ENCODE measurements at places on chromosomes 13 and 19.

- DNase-seq, result peak; percentile 15
- H3K27me3 ChIP-seq, result no peaks in the 10 kb centered on the region
- peak within 1 kb of the TSS; percentile 75 for H3K27ac ChIP-seq
- peak within 1 kb of the TSS; percentile 64 for H3K4me3 ChIP-seq
- H3K4me1 ChIP-seq, result no peaks in the 10 kb centered on the region
These were observed at the start of gene ZNF814 for GRCh38 chr19:57888560-57889231. Gene ZNF814, minus strand, starts transcription at chr19:57889037. Its CDS starts 235 bp downstream, at chr19:57888802.

- H3K4me1 ChIP-seq, result peaks cover 53% of the 10 kb centered on the region
- H3K27ac ChIP-seq, result no peak overlapping the region
- no peak overlapping the region for H3K4me3 ChIP-seq
- no peaks in the 10 kb centered on the region for H3K36me3 ChIP-seq
- no peaks in the 10 kb centered on the region for H3K27me3 ChIP-seq
- DNase-seq, result no peak
These were observed 4.7 kb upstream of the PTGIR start for GRCh38 chr19:46629546-46630025.

- no peaks in the 10 kb centered on the region for H3K36me3 ChIP-seq
- no peak for DNase-seq
- no peak overlapping the region for H3K27ac ChIP-seq
- H3K4me1 ChIP-seq, result no peaks in the 10 kb centered on the region
- H3K4me3 ChIP-seq, result no peak overlapping the region
These were observed 113.7 kb downstream of the DNAJC15 start for GRCh38 chr13:43136920-43137575.

DNA sequence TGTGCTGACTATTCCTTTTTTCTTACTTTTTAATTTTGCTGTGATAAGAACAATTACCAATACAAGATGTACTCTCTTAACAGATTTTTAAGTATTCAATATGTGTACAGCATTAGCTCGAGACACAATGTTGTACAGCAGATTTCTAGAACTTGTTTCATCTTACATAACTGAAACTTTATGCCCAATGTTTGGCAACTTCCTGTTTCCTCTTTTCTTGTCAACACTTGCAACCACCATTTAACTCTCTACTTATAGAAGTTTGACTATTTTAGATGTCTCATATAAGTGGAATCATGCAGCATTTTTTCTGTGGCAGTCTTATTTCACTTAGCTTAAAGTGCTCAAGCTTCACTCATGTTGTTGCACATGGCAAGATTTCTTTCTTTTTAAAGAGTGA lies 1426.8 kb downstream of the SLITRK5 start:
- H3K4me3 ChIP-seq, result no peak overlapping the region
- no peak overlapping the region for H3K27ac ChIP-seq
- H3K27me3 ChIP-seq, result no peaks in the 10 kb centered on the region
- no peaks in the 10 kb centered on the region for H3K36me3 ChIP-seq

DNA sequence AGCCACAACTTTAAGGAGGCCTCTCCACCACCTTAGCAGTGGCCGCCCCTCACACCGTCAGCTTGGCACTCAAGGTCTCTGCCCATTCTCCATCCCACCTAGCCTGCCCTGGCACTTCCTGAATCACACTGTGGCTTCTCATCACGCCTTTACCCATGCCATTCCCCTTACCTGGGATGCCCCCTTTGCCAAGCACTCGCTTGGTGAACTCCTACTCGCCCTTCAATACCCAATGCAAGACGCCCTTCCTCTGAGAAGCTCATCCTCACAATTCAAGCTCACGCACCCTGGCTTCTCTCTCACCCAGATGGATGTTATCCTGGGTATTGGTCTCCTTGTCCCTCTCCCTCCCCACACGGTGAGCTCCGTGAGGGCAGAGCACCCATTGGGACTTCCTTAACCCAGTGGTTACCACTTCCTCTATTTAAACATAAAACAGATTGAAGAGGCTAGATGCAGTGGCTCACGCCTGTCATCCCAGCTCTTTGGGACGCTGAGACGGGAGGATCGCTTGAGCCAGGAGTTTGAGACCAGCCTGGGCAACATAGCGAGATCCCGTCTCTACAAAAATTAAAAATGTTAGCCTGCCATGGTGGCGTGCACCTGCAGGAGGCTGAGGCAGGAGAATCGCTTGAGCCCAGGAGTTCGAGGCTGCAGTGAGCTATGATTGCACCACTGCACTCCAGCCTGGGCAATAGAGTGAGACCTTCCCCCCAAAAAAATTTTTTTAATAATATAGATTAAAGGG lies 12.6 kb upstream of the SHD start:
- no peaks in the 10 kb centered on the region for H3K27me3 ChIP-seq
- no peak overlapping the region for H3K27ac ChIP-seq
- no peak for DNase-seq
- H3K4me1 ChIP-seq, result no peaks in the 10 kb centered on the region
- H3K4me3 ChIP-seq, result no peak overlapping the region

DNA sequence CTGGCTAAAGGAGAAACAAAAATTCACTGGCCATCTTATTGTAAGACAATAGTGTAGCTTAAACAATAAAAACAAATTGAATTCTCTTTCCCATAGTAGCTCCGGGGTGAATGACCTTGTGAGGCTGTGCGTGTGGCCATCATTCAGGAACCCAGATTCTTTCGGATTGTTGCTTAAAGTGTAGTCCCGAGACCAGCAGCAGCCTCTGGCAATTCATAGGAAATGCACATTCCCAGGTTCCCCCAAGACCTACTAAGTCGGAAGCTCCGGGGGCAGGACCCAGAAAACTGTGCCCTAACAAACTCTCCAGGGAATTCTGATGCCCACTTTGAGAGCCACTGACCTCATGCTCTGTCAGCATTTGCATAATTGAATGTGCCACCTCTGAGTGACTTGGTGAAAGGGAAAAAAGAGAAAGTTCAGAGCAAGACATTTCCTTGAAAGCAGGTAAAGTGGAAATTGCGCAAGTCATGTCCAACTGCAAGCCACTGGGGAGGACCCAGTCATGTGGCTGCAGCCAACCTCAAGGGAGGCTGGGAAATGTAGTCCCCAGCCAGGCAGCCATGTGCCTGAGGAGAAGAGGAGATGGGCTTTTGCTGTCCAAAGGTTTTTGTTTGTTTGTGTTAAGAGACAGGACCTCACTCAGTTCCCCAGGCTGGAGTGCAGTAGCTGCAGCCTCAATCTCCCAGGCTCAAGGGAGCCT lies 50.7 kb upstream of the PNMA8B start:
- H3K4me3 ChIP-seq, result no peak overlapping the region
- DNase-seq, result no peak
- H3K4me1 ChIP-seq, result peaks cover 5% of the 10 kb centered on the region
- no peak overlapping the region for H3K27ac ChIP-seq
- H3K36me3 ChIP-seq, result no peaks in the 10 kb centered on the region
- H3K27me3 ChIP-seq, result no peaks in the 10 kb centered on the region

- no peaks in the 10 kb centered on the region for H3K27me3 ChIP-seq
- no peak for DNase-seq
- no peaks in the 10 kb centered on the region for H3K36me3 ChIP-seq
- no peak overlapping the region for H3K4me3 ChIP-seq
- no peaks in the 10 kb centered on the region for H3K4me1 ChIP-seq
These were observed 279.6 kb downstream of the KLF5 start for GRCh38 chr13:73338389-73338788.

DNA sequence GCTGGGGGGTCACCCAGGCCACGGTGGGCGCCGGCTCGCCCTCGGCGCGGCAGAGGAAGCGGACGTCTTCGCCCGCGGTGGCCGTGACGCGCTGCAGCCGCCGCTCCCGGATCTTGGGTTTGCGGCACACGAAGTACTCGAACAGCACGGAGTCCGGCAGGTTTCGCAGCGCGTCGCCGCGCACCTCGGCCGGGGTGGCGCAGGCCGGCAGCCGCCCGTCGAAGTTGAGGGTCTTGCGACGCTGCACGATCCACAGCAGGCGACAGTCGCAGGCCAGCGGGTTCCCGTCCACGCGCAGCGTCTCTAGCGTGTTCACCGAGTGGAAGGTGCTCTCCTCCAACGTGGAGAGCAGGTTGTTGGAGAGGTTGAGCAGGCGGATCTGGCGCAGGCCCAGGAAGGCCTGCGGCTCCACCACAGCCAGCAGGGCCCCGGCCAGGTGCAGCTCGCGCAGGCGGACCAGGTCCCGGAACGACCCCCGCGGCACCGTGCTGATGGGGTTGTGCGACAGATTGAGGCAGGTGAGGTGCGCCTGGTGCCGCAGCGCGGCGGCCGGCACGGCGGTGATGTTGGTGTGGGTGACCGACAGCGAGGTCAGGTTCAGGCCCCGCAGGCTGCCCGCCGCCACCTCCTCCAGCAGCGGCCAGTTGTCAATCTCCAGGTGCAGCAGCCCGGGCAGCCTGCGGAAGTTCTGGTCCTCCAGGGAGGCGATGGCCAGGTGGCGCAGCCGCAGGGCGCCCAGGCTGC lies 8.6 kb upstream of the PEAK3 start:
- DNase-seq, result no peak
- no peaks in the 10 kb centered on the region for H3K36me3 ChIP-seq
- H3K27me3 ChIP-seq, result peaks cover 100% of the 10 kb centered on the region
- peaks cover 19% of the 10 kb centered on the region for H3K4me1 ChIP-seq
- no peak overlapping the region for H3K27ac ChIP-seq
- H3K4me3 ChIP-seq, result peak overlapping the region; percentile 34

DNA sequence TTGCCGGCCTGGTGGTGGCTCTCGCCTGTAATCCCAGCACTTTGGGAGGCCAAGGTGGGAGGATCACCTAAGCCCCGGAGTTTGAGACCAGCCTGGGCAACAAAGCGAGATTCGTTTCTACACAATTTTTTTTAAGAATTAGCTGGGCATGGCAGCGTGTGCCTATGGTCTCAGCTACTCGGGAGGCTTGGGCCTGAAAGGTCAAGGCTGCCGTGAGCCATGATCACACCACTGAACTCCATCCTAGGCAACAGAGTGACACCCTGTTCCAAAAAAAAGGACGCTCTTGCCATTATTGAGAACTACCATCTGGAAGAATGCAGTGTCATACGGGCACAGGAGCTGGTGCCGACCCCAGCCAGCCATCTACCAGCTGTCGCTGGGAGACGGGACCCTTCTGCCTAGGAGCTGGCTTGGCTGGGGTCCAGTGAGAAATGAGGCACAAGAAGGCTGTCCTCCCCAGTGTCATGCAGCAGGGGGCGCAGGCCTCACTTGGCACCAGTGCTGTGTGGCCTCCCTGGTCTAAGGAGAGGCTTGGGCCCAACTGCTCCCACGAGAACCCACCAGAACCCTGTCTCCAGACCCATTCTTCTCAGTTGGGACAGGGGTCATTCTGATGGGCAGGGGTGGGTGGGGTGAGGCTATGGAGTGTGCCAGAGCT lies 12.2 kb upstream of the RELB start:
- no peaks in the 10 kb centered on the region for H3K27me3 ChIP-seq
- H3K4me1 ChIP-seq, result no peaks in the 10 kb centered on the region
- no peak for DNase-seq
- H3K36me3 ChIP-seq, result peaks cover 100% of the 10 kb centered on the region
- H3K27ac ChIP-seq, result no peak overlapping the region

DNA sequence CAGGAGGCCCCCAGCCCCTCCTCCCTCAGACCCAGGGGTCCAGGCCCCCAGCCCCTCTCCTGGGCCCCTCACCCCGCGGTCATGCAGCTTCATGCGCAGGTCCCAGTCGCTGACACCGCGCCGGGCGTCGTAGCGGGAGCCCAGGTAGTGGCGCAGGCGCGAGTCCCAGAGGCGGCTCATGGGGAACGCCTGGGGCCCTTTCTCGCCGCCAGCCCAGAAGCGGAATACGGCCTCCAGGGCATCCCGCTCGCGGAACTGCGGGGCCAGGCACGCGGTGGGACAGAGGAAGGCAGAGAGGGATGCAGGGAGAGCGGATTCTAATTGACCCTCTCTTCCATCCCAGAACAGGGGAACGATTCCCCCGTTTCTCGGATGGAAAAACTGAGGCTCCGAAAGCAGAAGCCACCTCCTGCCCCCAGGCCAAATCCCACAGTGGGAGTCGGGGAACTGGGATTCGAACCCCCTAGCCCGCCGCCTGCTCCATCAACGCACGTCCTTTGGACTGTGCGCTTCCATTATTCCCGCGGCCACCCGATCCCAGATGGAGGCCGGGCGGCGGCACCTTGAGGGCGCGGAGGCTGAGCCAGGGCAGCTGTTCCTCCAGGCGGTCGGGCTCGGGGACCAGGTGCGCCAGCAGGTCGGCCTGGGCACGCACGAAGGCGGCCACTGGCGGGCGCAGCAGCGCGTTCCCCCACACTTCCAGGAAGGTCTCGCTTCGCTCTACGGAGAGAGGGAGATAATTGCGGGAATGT lies 4.2 kb upstream of the TNNI3 start:
- DNase-seq, result no peak
- H3K36me3 ChIP-seq, result no peaks in the 10 kb centered on the region
- H3K27me3 ChIP-seq, result peaks cover 8% of the 10 kb centered on the region
- H3K4me3 ChIP-seq, result no peak overlapping the region

GRCh38 chr13:106445996-106446395 lies 89.5 kb downstream of the EFNB2 start:
- no peaks in the 10 kb centered on the region for H3K4me1 ChIP-seq
- H3K27ac ChIP-seq, result no peak overlapping the region
- no peak overlapping the region for H3K4me3 ChIP-seq

- no peak overlapping the region for H3K27ac ChIP-seq
- H3K36me3 ChIP-seq, result no peaks in the 10 kb centered on the region
- H3K4me1 ChIP-seq, result no peaks in the 10 kb centered on the region
These were observed 64.6 kb downstream of the GGACT start for GRCh38 chr13:100523981-100524386.

- no peak overlapping the region for H3K27ac ChIP-seq
- H3K36me3 ChIP-seq, result peaks cover 8% of the 10 kb centered on the region
- no peaks in the 10 kb centered on the region for H3K27me3 ChIP-seq
- no peak for DNase-seq
- peaks cover 29% of the 10 kb centered on the region for H3K4me1 ChIP-seq
These were observed 1.5 kb downstream of the ZNF576 start for GRCh38 chr19:43597876-43598275.

DNA sequence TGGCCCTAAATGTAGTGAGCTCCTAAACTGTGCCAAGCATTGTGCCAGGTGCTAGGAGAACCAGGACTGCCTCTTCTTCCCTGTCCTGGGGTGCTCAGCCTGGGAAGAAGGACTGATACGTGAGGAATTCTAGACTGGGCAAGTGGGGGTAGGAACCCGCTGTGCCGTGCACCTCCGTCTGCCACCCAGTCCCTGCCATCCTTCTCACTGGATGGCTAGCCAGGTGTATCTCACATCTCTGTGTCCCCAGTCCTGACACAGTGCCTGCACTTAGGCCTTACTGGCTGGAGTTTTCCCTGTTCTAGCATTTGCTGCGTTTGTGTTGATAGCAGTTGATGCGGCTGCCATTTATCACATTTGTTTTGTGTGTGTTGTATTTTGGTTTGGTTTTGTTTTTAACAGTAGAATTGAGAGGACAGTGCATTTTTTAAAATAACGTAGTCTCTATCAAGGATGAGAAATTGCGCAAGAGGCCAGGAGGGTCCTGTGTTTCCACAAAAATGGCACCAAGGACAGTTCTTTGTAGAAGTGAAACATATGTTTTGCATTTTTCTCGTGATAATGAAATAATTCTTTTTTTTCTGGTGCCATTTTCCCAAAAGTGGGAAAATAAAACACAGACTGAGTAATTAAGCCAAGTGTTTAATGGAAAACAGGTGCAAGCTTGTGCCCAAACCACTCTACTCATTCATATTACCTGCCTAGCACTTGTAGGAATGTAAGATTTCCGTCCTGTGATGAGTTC lies 4.7 kb upstream of the GPR183 start:
- H3K27me3 ChIP-seq, result no peaks in the 10 kb centered on the region
- no peak for DNase-seq
- H3K4me1 ChIP-seq, result peaks cover 10% of the 10 kb centered on the region
- no peaks in the 10 kb centered on the region for H3K36me3 ChIP-seq

GRCh38 chr13:40920826-40921225 lies 98.3 kb downstream of the ELF1 start:
- no peaks in the 10 kb centered on the region for H3K27me3 ChIP-seq
- H3K36me3 ChIP-seq, result peaks cover 4% of the 10 kb centered on the region
- peak overlapping the region; percentile 82 for H3K27ac ChIP-seq
- no peak for DNase-seq

GRCh38 chr19:5809053-5809452 lies 4.2 kb downstream of the NRTN start:
- H3K4me1 ChIP-seq, result peaks cover 4% of the 10 kb centered on the region
- H3K36me3 ChIP-seq, result no peaks in the 10 kb centered on the region
- peaks cover 22% of the 10 kb centered on the region for H3K27me3 ChIP-seq
- H3K27ac ChIP-seq, result no peak overlapping the region
- H3K4me3 ChIP-seq, result no peak overlapping the region
- DNase-seq, result no peak

All from esophagus squamous epithelium (tissue), 5 donors.